ENCODE measurements at places on chromosomes 1 and 21.

DNA sequence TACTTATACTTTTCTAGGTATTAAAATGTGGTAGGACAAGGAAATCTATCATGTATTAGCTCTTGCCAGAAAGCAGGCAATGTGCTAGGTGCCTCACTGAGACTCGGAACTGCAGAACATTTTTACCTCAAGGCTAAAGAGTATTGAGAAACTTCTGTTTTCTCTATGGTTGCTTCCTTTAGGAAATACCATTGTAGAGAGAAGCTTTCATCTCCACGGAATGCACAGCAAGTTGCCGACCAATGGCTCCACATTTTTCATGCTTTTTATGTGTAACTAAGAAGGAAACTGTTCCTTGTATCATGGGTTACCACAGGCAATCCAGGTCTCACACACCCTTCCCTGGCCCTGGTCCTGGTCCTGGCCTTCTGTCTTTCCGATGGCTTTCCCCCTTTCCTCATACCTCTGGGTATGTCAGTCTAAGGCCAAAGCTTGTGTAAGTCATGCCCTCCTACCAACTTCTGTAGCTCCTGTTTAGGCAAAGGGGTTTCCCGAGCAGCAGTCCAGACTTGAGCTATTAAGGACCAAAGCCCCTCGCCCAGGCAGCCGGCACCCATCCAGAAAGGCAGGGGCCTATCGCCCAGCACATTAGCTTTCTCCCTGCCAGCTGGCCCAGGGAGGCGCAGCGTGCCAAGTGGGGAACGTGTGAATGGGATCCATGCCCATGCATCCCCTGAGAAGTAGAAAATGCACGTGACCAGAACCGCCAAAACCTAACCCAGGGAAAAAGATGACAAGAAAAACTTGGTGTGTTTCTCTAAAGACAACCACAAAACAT is 225.0 kb downstream of the PBX1 start:
- DNase-seq: no peak

DNA sequence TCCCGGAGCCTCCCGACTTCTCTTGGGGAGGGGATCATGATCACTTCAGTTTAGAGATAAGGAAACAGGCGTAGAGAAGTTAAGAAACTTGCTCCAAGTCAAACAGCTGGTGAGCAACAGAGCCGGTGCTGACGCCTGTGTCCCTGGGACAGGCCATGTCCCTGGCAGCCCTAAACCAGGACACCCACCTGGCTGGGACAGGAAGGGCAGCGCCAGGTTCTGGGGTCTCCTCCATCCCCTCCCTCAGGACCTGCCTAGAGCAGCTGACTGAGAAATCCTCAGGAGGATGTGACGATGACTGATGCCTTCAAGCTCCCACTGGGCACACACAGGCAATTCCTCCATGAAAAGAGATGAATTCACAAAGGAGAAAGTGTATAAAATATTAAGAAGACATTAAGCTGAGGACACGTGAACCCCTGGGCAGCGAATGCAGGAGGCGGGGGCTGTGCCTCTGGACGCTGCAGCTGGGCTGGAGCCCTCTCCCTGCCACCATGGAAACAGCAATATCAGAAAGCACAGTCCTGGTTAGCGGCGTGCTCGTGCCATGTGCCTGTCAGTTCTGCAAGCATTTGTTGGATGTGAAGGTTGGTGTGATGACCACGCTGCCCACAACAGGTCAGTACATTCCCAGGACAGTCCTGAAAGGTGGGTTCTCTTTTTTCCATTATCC is 40.1 kb upstream of the C1orf174 start:
- DNase-seq: peak; percentile 88

- DNase-seq: peak; percentile 94
Observed at GRCh38 chr1:93592551-93592949, 89.1 kb downstream of the BCAR3 start.

- no peak for DNase-seq
Observed at GRCh38 chr1:46087891-46088290, 44.5 kb downstream of the PIK3R3 start.

DNA sequence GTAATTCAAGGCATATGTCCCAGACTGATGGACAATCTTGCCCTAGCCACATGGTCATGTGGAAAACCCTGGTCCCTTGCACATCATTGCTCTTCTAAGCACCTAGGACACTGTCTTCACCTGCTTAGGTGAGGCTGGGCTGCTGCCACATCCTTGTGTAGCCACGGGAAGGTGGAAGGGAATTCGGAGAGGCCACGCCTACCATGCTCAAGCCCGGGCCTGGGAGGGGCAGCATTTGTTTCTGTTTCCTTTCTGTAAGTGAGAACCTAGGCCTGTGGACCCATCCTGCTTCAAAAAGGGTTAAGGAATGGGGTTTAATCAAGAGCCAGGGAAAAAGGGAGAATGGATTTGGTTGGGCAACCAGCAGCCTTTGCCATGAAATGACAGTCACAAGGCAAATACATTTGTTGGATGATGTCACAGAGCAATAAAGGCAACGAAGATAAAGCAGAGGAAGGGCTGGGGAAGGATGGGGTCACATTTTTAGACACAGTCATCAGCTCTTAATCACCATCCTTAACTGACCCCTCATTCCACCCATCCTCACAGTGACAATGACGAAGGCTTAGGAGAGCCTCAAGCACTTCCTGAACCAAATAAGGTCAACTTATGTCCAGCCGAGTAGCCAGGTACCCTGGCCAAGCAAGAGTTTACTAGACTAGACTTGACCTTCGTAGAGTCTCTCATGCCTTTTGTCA is 10.1 kb upstream of the LRRC38 start:
- no peak for DNase-seq

- DNase-seq: no peak
Observed at GRCh38 chr1:213622365-213623063, 365.3 kb upstream of the PROX1 start.

DNA sequence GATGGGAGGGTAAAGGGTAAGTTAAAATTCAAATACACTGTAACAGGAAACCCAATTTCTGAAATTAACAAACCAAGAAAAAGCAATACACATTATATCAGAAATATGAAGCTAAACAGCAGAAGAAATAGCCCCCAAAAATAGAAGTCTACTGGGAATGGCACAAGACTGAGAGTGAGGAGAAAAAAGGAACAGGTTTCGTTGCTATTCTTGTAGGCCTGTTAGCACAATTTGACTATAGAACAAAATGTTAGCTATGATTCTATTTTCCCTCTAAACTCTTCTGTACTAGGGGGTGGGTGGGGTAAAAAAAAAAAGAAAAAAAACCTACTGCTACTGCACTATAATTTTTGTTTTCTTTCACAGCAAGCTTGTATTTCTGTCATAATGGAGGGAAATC is 12.5 kb downstream of the RBBP5 start:
- DNase-seq: no peak

- DNase-seq: no peak
Observed at GRCh38 chr21:38743772-38744529, 61.8 kb upstream of the ETS2 start.

DNA sequence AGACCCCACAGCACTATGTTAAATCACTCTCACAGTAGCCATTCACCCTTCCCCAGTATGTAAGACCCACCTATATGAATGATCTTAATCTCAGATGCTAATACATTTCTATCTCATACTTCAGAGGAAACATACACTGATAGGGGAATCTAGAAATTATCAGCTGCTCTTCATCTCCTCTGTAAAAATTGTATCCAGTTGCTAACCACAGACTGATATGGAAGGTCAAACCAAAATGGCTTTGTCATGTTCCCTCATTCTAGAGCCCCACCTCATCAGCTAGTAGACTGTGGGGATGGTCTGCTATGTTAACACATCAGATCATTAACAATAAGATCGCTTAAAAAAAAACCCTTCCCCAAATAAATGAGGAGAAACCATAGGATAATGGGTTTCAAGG is 71.7 kb downstream of the UBR4 start:
- no peak for DNase-seq

- DNase-seq: peak; percentile 75
Observed at GRCh38 chr1:225427235-225428067, at the start of gene LBR. LBR (minus strand) TSS chr1:225428038; CDS start chr1:225424075, 3,963 bp downstream.

DNA sequence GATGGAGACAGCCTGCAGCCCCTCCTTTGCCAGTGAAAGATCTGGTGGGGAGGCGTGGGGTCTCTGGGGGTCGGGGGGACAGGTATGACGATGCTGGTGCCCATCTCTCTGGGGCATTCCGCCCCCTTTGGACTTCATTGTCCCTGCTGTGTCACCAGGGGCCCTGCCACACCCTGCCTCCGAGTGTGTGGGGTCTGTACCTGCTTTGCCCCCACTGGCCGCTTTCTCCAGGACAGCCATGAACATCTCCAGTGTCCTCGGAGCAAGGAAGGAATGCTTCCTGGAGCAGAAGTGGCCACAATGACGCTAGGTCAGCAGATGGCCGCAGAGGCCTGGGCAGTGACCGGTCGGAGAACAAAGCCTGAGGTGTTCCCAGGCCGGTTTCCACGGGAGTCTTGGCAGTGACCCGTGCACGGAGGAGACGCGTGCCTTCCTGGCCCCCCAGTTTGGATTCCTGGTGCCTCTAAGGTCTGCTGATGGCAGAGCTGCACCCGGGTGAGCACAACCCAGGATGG is 18.6 kb upstream of the TRAPPC10 start:
- DNase-seq: no peak

DNA sequence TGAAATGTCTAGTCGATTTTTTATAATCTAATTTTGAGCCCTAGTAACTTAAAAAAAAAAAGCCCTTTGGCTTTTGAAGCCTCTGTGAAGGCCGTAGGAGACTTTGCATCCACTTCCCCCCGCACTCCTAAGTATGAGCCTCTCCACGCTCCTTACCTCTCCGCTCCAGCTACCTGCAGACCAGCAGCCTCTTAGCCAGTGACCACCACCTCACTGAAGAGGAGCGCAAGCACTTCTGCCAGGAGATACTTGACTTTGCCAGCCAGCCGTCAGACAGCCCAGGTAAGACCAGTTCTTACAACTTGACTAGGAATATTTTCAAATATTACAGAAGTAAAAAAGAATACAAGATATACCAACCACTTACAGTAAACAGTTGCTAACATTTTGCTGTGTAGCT is 27.4 kb upstream of the PWP2 start:
- no peak for DNase-seq

DNA sequence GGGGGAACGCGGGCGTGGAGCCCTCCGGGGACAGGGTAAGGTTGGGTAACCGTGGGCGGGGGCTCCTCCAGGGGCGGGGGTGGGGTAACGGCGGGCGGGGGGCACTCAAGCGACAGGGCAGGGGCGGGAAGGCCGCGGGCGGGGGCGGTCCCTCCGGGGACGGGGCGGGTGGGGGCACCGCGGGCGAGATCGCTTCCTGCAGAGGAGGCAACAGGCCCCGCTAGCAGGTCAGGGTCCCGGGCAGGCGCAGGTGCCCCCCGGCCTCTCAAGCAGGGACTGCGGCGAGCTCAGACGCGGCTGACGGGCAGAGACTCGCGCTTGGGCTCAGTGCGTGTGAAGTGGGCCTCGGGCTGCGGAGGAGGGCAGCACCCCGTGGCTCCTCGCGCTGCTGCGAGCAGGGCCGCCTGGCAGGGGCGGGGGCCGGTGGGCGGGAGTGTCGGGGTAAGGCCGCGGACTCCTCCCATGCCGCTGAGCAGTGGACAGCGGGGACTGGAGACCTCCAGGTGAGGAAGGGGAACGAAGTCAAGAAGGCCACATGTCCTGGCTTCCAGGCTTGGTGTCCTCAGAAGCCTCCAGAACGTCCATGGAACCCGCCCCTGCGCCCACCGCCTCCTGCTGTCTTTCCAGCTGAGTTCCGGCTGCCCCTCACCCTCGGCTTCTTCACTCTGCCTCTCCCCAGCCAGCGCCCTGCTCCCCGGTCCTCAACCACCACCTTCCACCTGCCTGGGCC is 627 bp upstream of the GNB1 start:
- DNase-seq: peak; percentile 73

DNA sequence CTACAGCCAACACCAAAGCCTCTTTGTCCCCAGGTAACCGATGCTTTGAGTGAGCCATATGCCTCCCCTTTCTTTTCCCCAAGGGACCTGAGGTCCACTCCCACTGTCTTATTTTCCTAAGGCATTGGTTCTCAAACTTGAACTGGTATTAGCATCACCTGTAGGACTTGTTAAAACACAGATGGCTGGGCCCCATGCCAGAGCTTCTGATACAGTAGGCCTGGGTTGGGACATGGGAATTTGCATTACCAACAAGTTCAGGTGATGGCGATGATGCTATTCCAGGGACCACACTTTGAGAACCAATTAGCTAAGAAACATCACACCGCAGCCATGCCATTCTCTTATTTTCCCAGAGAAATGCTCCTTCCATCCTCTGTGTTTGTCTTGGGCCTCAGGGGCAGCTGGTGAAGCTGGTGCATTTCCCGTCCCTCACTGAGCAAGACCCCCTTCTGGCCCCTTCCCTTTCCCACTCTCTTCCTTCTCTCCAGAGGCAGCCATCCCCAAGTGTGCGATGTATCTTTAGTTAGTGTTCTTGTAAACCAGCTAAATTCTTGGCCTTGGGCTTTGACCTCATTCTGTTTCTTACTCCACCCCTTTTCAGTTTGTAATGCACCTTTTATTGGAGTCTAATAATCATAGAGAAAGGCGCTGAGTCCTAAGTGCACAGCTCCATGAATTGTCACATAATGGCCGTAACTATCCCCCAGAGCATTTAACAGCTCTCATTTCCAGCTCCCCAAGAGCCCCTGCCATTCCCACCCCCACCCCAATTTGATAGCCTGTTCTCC is 14.2 kb upstream of the TTC22 start:
- no peak for DNase-seq

DNA sequence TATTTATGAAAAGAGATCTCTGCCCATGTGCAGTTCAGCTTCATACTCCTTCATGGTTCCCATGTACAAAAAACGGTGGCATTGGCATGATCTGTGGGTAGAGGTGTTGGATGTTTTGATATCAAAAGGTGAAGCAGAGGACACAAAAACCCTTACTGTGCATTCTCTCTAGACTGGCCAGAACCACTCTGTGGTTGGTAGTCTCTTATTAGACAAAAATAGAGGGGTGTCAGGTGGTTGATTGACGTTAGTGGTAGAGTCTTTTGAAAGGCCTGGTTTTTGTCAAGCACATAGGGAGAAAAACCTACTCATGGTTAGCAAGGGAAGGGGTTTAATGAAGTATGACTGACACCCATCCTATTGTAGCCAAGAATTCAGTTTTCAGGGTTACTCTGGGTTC is 400.0 kb upstream of the TMPRSS15 start:
- DNase-seq: no peak

GRCh38 chr1:28602536-28603439 is 10.7 kb downstream of the RAB42 start:
- DNase-seq: peak; percentile 87

GRCh38 chr1:163766257-163766918 is 444.6 kb downstream of the NUF2 start:
- DNase-seq: no peak

- no peak for DNase-seq
Observed at GRCh38 chr21:39346206-39346605, 2.7 kb downstream of the HMGN1 start.

- DNase-seq: no peak
Observed at GRCh38 chr1:55067022-55067778, 27.9 kb downstream of the PCSK9 start.

GRCh38 chr21:43297391-43297981 is 128.7 kb downstream of the CRYAA start:
- no peak for DNase-seq

DNA sequence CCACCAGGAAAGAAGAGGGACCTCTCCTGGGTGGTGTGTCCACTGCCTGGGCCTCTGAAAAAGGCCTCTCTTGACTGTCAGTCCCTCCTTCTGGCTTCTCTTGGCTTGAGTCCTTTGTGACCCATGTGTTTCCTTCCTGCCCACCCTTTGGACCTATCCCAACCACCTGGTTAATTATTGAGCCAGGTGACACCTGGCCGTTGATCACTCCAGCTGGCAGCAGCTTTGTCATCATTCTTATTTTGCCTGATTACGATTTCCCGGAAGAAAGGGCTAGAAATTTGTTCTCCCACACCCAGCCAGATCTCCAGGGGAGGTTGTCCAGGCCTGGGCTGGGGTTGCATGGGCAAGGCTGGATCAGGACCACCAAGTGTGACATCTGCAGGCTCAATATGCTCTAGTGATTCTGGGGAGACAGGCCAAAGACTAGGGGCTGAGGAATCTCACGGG is 24.8 kb downstream of the CSF1 start:
- DNase-seq: peak; percentile 98

Data from DMS53 (cell line).